GM23248 (cell line): ENCODE measurements at places on chromosomes 6 and 20.

- no peak for DNase-seq
Observed at GRCh38 chr6:43873806-43874714, 104.0 kb downstream of the VEGFA start.

DNA sequence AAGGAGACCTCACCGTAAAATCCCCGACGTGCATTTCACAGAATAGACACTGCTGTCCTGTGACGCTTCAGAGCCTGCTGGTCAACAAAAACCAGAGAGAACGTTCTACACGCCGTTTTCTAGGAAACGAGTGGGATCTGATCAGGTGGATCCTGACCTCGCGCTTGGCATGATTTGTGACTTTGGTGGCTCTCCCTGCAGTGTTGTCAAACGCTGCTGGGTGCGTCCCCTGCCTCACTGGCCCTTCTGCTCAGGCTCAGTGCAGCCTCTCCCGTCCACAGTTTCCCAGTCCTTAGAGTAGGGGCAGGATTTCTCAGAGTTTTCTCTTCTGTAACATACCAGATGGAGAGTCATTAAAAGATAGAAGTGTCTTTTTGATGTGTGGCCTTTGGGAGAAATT is 27.6 kb upstream of the IRF4 start:
- DNase-seq = no peak

DNA sequence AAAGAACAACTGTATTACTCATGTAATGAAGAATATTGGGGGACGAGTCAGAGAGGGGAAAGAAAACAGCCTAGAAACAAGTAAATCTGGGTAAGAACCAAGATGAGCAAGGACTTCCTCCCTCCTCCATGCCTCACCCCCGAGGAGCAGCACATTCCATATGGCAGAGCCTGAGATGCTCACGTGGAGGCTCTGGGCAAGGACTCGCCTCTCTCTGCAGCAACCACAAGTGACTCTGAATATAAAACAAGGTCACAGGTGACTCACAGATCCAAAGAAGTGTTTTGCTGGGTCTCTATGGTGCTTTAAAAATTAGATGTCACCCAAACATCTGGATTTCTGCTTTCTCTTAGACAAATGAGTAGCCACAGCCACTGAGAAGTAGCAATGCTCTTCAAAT is 453.0 kb upstream of the SULF2 start:
- DNase-seq = peak; percentile 80

- DNase-seq = peak; percentile 46
Observed at GRCh38 chr6:129686941-129687627, 22.9 kb downstream of the ARHGAP18 start.

- no peak for DNase-seq
Observed at GRCh38 chr20:23035731-23036130, 619 bp downstream of the SSTR4 start.
